Central memory CD4-positive, alpha-beta T cell (primary cell): ENCODE measurements at places on chromosomes 4 and X.

DNA sequence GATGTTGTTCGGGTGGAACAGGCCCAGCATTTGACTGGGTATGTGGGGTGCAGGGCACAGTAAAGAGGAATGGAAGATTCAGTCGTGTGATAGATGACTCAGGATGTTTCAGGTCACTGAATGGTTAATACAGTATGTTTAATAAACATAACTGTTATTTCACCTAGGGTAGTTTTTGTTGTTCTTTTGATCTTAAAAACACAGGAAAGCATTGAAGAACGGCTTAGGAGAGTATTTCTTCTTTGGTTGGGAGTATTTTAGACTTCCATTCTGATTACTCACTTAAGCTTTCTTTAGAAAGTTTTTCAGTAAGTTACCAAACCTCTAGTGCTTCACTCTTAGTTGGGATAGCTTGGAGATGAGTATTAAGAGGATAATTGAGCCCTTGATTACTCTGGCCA lies 62.3 kb downstream of the STAG2 start:
- no peak for DNase-seq

DNA sequence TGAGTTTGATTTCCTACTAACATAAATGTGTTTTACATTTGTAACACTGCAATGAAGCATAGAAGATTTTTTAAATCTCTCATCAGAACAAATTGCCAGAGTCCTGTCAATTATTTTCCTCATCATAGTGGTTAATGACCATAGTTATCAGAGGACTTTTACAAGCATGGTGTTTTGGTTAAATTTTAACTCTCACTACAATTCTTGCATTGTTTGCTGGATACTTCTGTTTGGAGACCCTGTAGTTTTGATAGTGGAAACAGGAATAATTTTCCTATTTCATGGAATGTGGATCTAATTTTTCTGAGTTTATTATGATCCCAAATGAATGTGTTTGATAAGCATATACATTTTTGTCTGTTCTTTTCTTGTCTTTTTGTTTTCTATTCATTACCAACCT lies 16.8 kb downstream of the NIPAL1 start:
- no peak for DNase-seq

GRCh38 chr4:118953276-118953675 lies 64.6 kb downstream of the SYNPO2 start:
- DNase-seq, result no peak

GRCh38 chr4:152862608-152863007 lies 73.5 kb upstream of the FHDC1 start:
- DNase-seq, result no peak

DNA sequence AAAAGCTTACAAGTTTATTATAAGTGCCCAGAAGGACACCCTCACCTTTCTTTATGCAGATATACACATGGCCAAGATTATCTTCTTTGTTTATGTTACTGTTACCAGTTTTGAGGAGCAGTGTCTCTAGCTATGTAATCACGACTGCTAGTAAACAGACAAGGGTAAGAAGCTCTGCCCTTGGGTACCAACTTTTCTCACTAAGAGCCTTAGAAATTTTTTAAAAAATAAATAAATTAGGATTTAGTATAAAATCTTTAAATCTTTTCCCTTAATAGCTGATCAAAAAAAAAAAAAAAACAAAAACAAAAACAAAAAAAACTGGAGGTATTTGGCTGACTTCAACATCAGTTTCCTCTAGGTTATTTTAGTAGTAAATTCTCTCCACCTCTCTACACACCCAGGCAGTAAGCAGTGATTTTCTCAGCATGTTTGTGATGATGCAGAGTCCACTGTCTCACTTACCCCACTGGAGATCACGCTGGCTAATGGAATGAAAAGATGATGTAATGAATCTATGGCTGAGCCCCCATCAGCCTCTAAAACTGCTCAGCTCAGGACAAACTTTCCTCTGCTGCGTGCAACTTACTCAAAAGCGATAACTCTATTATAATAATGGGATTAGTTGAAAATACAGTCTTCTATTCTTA lies 125.9 kb downstream of the FRYL start:
- DNase-seq, result no peak

- DNase-seq, result no peak
Observed at GRCh38 chr4:118983831-118984230, 95.2 kb downstream of the SYNPO2 start.

DNA sequence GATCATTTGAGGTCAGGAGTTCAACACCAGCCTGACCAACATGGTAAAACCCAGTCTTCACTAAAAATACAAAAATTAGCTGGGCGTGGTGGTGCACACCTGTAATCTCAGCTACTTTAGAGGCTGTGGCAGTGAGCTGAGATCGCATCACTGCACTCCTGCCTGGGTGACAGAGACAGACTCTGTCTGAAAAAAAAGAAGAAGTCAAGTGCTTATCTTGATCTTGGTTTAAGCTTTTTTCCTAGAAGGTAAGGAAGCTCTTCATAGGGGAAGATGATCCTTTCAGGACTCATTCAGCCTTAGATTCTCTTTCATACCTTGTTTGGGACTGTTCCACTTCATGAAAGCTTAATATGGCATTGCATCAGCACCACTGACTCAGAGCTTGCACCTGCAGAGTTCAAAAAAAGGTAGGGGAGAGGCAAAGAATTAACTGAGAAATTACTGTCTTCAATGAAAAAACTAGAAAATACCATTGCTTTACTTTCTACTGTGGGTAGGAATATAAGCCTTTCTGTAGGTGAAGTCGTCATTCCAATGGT lies 70.8 kb upstream of the EPGN start:
- no peak for DNase-seq

GRCh38 chrX:137423241-137423640 lies 142.7 kb upstream of the ZIC3 start:
- no peak for DNase-seq

- no peak for DNase-seq
Observed at GRCh38 chrX:83535417-83536196, 27.5 kb downstream of the POU3F4 start.

DNA sequence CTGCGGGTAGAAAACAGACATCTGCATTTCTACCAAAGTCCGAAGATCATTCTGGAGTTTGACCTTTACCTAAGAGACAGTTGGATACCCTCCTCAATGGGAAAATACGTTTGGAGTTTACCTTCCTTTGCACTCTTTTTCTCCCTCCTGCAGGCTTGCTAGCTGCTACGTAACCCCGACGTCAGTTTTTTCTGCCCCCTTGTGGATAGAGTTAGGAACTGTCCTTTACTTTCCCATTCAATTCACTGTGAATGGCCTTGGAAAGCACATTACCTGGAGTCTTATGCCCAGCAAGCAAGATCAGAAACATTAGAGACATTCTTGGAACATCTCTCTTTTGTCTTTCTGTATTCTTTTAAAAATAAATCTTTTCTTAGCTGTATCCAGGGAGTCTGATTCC lies 250.7 kb downstream of the NAP1L3 start:
- DNase-seq, result peak; percentile 3

GRCh38 chr4:10023050-10023419 lies 1.7 kb upstream of the SLC2A9 start:
- DNase-seq, result no peak

DNA sequence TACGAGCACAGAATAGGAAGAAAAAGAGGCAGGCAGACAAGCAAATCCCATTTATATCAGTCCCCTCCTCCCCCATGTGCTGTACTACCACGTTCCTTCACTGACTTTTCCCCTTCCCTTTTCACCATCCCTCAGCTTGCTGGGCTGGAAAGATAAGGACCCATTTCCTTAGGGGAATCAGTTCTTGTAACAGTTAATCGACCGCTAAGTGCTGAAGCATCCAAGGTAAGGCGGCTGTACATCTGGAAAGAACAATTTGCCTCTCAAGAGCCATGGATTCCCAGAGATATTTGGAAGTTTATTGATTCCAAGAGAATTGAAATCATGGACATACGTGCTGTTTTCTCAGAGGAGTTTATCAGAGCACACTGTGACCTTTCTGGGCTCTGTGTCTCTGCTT lies 1688.0 kb downstream of the STIM2 start:
- DNase-seq, result no peak

DNA sequence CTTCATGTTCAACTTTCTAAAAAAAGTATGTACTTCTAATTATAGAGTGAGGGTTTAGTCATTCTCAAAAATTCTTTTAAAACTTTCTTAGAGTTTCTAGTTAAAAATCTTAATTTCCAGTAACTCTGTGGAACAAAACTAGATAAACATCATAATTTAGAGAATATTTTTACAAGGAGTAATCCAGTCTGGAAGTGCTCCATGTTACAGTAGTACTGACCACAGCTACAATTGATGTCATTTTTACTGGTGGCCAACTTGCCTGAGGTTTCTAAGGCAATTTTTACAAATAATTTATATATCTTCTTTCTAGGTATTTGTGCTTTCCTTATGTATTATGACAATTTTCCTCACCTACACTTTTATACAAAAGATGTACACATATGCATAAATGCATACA lies 490.4 kb downstream of the CENPC start:
- DNase-seq, result no peak

DNA sequence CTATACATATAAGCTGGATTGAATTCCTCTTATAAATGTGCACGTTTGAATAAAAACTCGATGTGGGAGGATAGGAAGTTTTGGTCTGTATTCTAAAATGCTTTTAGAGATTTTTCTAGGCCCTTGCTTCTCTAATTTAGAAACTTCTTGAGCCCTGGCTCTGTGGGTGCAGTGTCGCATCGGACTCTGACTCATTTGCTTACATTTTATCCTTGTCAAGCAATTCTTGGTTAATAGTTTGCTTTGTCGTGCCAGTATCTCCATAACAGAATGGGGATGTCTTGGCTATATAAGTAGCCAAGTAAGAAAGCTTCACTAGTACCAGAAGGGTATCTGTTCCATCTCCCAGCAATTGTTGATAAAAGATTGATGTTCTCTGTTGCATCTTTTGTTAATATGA lies 10.7 kb downstream of the SGMS2 start:
- no peak for DNase-seq

- DNase-seq, result no peak
Observed at GRCh38 chr4:157242871-157243270, 22.3 kb downstream of the GRIA2 start.

GRCh38 chr4:148239494-148239985 lies 202.7 kb downstream of the NR3C2 start:
- DNase-seq, result no peak

DNA sequence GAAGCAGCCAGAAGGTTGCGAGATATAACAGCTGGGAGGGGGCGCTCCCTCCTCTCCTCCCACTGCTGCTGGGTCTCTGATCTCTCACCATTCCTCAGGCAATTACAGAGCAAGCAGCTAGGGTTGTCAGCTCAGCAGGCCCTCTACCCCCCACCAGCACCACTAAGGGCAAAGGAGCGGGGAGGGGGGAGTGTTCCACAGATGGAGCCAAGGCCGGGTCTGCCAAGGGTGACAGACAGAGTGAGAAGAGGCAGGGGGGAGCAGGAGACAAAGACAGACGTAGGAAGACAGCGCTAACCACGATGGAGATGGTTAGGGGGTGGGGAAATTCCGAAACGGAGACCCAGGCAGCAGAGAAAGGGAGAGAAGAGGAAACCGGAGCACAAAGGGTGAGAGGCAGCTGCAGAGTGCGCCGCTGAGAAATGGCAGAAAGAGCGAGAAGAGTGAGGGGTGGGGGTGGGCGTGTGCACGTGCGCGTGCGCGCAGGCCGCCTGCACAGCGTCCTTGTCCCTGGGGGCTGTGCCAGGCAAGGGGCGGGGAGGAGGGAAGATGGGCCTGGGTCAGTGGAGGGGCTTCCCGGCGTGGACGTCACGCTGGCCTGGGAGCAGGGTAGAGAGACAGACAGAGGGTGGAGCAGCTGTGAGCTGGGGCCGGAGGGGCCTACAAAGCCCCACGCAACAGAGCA lies 6.9 kb downstream of the L1CAM start:
- DNase-seq, result no peak

GRCh38 chrX:55839485-55839884 lies 121.9 kb downstream of the RRAGB start:
- DNase-seq, result no peak

DNA sequence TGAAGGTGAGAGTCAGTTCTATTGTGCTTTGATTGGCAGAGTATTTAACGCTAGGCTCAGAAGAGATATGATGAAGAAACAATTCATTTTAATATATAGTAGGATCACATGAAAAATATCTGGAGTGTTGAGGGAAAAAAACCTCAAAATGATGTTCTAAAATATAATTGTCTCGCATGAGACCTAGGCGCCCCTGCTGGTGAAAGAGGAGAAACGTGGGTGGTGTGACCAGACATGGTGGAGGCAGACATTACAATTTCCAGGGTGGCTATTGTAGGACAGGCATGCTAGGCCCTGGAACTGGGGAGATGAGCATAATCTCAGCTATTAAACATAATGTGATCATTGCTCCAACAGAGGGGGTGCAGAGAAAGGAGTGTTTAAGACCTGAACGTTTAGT lies 210.0 kb downstream of the HS3ST1 start:
- DNase-seq, result no peak

- no peak for DNase-seq
Observed at GRCh38 chr4:128869776-128870509, 60.4 kb downstream of the JADE1 start.

- DNase-seq, result no peak
Observed at GRCh38 chrX:97636473-97637140, 752.9 kb downstream of the RPA4 start.

DNA sequence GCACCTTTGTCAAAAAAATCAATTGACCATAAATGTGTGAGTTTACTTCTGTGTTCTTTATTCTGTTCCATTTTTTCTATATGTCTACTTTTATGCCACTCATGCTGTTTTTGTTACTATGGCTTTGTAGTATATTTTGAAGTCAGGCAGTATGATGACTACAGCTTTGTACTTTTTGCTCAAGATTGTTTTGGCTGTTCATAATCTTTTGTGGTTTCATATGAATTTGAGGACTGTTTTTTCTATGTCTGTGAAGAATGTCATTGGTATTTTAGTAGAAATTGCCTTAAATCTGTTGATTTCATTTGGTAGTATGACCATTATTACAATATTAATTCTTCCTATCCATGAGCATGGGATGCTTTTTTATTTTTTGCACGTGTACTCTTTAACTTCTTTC lies 346.8 kb downstream of the PPP3CA start:
- DNase-seq, result no peak

DNA sequence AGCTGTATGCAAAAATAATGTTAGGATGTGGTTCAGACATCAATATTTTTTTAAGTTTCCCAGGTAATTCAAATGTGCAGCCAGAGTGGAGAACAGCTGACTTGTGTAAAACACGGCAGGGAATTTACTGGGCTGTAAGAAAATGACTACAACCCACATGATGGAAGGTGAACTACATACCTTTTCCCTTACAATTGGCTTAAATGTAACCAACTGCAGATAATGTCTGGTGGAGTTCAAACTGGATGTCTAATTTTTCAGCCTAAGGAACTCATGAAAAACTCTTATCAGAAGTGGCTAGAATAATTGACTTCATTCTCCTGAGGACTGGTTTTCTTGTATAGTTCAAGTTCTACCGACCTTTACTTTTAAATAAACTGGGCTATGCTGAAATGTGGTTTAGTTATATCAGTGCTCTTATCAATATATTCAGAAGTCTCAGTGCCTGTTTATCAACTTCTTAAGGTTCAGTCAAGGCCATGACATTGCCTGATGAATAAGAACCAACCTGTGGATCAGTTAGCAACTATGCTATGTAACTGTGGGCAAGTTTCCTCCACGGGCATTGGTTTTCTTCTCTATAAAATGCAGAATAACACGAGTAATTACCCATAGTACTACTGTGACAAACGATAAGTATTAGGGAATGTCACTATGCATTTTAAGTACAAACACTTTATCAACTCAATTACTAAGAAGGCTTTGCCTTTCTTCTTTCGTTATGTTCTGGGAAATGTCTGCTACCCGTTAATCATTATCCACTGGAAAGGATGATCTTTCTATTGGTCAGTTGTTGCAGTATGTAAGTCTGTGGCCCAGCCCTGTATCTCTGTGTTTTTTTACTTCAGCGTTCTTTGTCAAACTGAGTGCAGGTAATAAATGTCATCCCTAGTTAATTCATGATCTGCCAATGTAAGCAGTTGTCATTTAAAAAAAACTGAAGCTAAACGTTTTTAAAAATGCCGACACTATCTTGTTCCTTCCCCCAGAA lies 181.6 kb downstream of the PCDH7 start:
- DNase-seq, result no peak
